ENCODE measurements at places on chromosomes 16 and 17.

- DNase-seq, result no peak
Observed at GRCh38 chr16:77782694-77783093, 5.7 kb upstream of the VAT1L start.

DNA sequence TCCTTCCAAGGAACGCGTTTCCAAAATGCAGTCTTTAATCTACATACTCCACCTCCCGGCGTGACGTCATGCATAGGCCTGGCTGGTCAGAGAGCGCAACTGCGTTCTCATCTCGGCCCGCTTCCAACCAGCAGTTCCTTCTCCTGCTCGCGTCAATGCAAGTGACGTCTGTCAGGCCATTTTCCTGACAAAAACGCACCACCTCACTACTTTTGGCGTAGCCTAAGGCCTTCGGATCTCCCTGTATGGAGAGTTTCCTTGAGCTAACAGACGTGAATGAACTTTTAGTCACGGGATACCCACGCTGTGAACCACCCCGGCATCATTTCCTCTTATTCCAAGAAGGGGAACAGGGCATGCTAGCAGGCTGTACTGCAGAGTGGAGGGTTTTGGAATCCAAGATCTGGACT lies 25.0 kb downstream of the TEX14 start:
- no peak for DNase-seq

DNA sequence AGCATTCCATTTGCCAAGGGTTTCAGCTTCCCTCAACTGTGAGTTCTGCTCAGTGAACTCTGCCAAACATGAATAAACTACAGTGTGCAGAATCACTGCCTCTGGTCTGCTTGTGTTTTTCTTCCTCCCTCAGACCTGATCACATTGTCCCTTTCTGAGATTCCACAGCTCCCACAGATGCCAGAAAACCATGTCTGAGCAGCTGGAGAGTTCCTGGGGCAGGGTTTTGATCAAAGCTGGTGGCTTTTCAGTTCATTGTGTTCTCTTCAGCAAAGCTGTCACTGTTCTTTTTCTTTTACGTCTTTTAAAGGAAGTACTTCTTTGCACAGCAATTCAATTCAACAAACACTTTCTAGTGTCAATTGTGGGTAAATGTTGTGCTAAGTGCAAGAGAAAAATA lies 555.8 kb downstream of the RBFOX1 start:
- no peak for DNase-seq

DNA sequence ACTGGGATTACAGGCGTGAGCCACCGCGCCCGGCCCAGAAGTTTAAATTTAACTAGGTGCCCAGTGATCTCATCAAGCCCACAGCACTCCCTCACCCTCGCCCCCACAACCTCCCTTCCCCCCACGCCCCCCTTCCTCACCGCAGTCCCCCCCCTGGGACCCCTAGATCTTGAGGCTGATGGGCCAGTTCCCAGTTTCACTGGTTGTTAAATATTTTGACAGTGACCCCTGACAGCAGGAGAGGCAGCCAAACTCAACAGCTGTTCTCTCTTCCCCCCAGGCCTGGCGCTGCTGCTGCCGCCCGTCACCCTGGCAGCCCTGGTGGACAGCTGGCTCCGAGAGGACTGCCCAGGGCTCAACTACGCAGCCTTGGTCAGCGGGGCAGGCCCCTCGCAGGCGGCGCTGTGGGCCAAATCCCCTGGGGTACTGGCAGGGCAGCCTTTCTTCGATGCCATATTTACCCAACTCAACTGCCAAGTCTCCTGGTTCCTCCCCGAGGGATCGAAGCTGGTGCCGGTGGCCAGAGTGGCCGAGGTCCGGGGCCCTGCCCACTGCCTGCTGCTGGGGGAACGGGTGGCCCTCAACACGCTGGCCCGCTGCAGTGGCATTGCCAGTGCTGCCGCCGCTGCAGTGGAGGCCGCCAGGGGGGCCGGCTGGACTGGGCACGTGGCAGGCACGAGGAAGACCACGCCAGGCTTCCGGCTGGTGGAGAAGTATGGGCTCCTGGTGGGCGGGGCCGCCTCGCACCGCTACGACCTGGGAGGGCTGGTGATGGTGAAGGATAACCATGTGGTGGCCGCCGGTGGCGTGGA lies 15.6 kb downstream of the QPRT start:
- no peak for DNase-seq

DNA sequence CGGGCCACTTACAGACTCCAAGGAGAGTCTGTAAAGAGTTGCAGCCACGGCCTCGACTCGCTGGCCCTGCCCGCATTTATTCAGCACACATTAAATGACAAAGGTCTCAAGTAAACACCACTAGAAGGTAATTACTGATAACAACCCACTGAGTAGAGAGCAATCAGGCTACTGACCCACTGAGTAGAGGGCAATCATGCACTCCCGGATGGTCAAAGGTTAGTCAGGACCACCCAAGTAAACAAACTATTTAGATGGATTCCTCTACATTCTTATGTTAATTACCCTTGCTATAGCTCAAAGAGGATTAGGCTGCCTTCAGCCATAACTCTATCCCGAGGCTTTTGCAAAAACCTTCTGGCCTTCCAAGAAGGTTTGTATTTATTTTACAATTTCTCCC lies 30.7 kb upstream of the ZNF267 start:
- DNase-seq, result no peak

DNA sequence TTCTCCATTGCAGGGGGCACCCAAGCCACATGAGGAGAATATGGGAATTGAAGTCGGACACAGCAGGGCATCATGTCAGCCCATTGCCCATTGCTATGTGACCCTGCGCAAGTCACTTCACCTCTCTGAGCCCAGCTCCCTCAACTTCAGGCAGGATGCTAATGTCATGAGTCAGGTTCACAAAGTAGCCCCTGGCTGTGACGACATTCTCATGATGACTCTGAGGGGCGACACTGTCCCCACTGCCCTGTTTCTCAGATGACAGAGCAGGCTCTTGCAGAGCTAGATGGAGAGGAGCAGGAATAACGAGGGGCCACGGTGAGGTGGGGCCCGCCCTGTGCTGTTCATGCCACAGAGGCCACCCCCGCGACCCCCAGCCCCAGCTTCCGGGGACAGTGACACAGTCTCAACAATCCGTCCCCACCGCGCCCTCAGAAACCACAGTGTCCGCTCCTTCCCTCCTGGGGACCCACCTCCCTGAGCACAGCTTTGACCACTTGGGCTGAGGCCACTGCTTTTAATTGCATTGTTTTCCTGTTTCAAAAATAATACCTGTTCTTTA lies 13.2 kb upstream of the ZNF469 start:
- no peak for DNase-seq

DNA sequence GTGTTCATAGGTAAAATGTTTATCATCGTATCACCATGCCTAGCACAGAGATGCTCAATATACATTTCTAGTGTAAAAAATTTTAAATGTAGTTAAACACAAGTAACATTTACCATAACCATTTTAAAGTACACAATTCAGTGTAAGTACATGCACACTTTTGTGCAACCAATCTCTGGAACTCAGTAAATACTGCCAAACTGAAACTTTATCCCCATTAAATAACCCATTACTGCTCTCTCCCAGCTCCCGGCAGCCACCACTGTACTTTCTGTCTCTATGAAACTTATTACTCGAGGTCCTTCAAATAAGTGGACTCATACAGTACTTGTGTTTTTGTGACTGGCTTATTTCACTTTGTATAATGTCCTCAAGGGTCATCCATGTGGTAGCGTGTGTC lies 29.0 kb downstream of the RMI2 start:
- no peak for DNase-seq

- no peak for DNase-seq
Observed at GRCh38 chr17:15432807-15433611, 34.4 kb downstream of the CDRT4 start.
